ENCODE measurements at places on chromosomes 3 and 15. TPM values are rescaled to one million over a fixed set of nuclear protein-coding genes. Genes with fewer than 3 reads are reported as not detected.
A peak's percentile ranks its signal among the peaks of the same experiment; 100 is the strongest.

Gene SLC22A14
- not detected for total RNA-seq

Gene TM4SF18
- not detected for total RNA-seq

Gene CSTA
- 16.8 TPM for total RNA-seq

Gene OR5K2
- total RNA-seq = not detected

Gene AGTR1
- total RNA-seq = not detected

Gene PLA2G4E
- not detected for total RNA-seq

Gene ITIH4
- 3.2 TPM for total RNA-seq

Gene PHLDB2
- 42.7 TPM for total RNA-seq

Gene CRTAP
- 134 TPM for total RNA-seq

Gene COL6A5
- total RNA-seq = not detected

Gene ZNF619
- total RNA-seq = 5.1 TPM

Gene DNAH12
- total RNA-seq = 0.22 TPM

DNA sequence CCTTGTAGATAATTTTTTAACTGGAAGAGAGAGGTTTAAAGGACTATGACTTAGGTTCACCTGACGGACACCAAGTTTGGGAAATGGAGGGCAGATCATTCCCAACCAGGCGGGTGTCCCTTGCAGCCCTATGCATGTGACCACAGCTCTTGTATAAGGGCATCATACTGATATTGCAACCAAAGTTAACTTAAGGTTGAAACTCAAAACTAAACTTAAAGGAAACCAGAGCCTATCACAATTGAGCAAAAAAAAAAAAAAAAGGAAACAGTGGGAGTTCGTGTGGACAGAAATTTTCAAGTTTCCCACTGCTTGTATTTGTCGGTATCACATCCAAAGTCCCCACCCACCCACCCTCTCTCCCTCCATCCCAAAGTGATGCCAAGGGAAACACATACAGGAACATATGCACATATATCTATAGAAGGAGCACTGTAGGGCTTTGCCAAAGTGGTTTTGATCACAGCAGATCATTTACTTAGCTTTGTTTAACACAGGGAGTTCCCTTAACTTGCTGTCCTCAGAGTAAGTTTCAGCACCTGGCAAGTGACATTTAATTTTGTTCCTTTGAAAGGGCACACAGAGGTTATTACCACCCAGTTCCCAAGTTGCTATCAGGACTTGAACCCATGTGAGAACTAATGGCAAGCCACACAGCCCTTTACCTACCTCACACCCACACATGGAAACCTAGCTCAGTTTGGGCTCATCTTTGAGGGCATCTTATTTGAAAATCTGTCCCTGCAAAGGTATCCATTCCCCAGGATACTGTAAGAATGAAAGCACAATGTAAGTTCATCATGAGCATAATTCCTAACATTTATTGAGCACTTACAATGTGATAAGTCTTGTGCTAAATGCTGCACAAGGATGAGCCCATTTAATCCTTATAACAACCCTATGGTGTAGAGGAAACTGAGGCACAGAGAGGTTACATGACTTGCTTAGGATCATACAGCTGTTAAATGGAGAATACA is 204.5 kb upstream of the CMC1 start:
- DNase-seq = no peak

- DNase-seq = peak; percentile 34
These were observed 94.0 kb downstream of the ETFA start for GRCh38 chr15:76217029-76217881.

- DNase-seq = no peak
These were observed 53.4 kb downstream of the FEM1B start for GRCh38 chr15:68330901-68331300.

DNA sequence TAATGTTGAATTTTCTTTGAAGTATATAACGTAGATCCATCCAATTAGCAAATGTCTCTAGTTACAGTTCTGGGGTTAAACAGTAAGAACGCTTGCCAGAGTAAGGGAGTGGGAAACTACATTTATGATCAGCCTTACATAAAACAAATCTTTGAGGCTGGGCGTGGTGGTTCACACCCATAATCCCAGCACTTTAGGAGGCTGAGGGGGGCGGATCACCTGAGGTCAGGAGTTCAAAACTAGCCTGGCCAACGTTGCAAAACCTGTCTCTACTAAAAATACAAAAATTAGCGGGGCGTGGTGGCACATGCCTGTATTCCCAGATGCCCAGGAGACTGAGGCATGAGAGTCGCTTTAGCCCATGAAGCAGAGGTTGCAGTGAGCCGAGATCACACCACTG is 50.1 kb upstream of the GATM start:
- no peak for DNase-seq

GRCh38 chr3:36540888-36541518 is 160.7 kb downstream of the STAC start:
- DNase-seq = peak; percentile 20

DNA sequence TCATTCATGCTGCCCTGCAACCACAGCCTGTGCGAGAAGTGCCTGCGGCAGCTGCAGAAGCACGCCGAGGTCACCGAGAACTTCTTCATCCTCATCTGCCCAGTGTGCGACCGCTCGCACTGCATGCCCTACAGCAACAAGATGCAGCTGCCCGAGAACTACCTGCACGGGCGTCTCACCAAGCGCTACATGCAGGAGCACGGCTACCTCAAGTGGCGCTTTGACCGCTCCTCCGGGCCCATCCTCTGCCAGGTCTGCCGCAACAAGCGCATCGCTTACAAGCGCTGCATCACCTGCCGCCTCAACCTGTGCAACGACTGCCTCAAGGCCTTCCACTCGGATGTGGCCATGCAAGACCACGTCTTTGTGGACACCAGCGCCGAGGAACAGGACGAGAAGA is 4.7 kb downstream of the TRIM42 start:
- no peak for DNase-seq

DNA sequence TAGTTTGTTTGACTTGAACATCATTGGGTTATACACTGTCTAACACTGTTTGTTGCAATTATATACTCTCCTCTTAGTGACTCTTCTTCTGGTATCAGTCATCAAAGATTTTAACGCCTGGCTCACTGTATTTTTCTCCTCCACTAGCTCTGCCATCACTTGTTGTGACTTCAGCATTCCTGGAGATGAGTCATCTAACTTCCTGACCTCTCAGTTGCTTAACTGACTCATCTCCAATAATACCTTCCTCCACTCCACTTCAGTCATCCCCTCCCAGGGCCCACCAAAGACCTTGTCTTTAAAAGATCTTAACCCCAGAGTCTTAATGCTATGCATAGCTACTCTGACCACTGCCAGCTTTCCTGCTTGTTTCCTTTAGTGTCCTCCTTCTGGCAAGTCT is 28.6 kb upstream of the CLSTN2 start:
- DNase-seq = no peak

DNA sequence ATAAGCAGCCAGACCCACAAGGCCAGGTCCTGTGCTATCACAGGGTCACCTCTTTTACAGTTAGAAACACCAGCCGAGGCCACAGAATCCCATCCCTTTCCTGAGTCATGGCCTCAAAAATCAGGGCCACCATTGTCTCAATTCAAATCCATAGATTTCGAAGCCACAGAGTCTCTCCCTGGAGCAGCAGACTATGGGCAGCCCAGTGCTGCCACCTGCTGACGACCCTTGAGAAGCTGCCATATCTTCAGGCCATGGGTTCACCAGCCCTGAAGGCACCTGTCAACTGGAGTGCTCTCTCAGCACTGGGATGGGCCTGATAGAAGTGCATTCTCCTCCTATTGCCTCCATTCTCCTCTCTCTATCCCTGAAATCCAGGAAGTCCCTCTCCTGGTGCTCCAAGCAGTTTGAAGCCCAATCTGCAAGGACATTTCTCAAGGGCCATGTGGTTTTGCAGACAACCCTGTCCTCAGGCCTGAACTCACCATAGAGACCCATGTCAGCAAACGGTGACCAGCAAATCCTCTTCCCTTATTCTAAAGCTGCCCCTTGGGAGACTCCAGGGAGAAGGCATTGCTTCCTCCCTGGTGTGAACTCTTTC is 39.6 kb downstream of the TGM4 start:
- DNase-seq = peak; percentile 46

DNA sequence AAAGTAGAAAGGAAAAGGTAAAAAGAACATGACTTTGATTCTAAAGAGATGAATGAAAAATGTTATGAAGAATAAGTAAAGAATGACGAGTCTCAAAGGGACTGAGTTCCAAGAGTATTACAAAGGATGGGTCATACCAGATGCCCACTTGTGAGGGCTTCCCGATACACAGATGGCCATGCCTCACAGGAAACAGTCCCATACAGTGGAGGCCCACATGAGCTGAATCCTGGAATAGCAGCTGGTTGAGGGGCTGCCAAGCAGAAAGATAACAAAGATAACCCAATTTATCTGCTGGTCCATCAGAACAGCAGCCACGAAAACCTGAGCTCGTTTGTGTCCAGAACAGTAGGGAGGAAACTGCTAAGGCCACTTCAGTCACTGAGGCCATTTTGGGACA is 3.7 kb downstream of the SSR3 start:
- no peak for DNase-seq

DNA sequence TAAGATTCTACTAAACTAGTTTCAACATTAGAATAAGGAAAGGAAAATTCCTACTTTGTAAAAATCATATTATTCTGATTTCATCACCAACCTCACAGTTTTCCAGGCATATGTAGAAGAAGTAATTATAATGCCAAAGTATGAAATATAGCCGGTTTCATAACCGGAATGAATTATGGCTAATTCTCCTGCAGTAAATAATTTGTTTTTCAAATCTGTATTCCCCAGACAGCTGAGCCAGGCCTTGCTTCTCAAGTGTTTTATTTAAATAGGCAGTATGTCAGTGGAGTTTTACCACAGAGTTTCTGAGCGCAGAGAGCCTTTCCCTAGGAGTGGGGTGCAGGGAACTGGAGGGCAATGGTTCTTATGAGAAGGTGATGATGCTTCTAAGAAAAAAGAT is 8.7 kb upstream of the CPA3 start:
- no peak for DNase-seq

DNA sequence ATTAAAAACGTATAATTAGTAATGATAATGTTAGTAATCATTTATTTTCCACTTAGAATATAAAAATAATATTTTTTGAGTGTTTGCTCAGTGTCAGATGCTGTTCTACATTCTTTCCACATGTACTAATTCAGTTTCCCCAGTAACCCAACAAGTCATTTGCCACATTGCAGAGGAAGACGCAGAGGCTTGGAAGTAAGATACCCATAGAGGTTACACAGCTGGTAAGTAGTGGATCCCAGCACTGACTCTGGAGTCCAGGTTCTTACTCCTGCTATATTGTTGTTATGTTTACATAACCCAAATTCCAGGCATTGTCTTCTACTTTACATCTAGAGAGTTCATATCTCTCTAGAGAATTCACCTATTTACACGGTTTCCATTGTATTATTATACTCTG is 48.2 kb upstream of the MYO5C start:
- DNase-seq = no peak

- DNase-seq = no peak
These were observed 371.2 kb upstream of the RARB start for GRCh38 chr3:25056803-25057351.

GRCh38 chr3:179026636-179027035 is 45.0 kb downstream of the ZMAT3 start:
- DNase-seq = no peak

DNA sequence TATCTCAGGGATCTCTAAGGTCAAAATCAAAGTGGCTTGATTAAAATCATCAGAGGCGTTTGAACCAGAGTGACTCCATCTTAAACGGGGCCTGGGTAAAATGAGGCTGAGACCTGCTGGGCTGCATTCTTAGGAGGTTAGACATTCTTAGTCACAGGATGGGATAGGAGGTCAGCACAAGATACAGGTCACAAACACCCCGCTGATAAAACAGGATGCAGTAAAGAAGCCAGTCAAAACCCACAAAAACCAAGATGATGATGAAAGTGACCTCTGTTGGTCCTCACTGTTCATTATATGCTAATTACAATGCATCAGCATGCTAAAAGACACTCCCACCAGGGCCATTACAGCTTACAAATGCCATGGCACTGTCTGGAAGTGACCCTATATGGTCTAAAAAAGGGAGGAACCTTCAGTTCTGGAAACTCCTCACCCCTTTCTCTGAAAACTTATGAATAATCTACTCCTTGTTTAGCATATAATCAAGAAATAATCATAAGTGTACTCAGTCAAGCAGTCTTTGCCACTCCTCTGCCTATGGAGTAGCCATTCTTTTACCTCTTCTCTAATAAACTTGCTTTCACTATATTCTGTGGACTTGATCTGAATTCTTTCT is 143.3 kb upstream of the SLCO3A1 start:
- DNase-seq = peak; percentile 32

- no peak for DNase-seq
These were observed 262.2 kb downstream of the MEX3B start for GRCh38 chr15:81783586-81783985.

Data from PC-9 (cell line).